ENCODE measurements at places on chromosomes 13 and 19.
A peak's percentile ranks its signal among the peaks of the same experiment; 100 is the strongest.

DNA sequence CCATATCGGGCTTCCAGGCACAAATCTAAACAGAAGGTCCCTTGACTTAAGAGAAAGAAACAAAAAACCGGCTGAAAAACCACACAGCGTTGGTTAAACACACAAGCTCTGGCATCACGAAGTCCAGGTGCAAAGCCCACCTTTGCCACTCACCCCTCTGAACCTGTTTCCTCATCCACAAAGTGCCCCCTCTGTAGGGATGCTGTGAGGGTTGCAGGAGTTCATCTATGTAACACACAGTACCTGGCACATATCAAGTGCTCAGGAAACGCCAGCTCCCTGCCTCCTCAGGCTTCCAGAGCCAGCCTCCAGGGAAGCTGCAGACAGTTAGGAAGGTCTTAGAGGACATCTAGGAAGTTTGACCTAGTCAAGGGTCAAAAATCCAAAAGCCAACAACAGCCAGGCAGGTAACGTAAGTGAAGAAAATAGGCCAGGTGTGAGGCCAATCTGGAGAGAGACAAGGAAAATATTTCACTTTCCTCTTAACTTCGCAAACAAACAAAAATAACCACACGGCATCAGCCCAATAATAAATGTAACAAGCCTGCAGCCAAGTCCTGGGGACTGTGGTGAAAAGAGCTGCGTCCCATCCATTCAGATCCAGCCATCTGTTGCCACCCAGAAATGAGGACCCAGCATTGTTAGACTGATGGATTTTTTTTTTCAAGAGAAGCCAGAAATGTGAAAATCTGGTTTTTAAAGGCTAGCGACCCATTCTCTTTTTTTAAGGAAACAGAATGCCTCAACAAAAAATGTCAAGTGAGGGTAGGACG is 10.0 kb downstream of the KDELR1 start:
- DNase-seq: no peak

DNA sequence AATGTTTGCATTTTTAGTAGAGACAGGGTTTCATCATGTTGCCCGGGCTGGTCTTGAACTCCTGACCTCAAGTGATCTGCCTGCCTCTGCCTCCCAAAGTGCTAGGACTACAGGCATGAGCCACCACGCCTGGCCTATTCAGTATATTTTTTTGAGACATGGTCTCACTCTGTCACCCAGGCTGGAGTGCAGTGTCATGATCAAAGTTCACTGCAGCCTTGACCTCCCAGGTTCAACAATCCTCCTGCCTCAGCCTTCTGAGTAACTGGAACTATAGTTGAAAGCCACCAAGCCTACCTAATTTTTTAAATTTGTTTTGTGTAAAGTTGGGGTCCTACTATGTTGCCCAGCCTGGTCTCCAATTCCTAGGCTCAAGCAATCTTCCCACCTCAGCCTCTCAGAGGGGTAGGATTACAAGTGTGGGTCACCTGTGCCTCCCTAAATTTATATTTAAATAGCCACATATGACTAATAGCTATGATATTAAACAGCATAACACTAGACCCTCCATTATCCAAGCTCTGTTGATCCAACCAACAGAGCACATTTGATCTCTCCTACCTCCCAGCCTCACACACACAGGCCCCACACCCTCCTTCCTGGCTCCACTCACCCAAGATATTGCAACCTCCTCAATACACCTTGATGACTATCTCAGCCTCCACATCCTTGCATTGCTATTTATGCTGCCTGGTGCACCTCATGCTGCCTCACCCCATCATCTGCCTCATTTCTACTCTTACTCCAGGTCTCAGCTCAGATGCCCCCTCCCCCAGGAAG is 2.1 kb upstream of the CEACAM19 start:
- no peak for DNase-seq

DNA sequence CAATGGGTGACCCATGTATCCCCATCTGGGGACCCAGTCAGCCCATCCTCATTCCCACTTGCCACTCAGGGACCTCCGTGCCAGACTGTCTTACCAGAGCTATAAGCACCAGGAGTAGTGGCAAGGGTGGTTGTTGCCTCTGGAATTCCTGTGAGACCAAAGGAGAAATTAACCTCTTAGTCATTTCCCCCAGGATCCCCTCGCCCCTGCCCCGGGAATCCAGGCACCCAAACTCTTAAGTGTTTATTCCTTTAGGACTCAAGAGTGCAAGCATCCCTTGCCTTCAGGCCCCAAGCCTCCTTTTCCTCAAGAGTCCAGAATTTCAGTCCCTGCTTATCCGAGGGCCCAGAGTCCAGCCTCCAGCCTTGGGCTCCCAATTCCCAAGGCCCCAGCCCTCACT is 9.2 kb downstream of the NTN5 start:
- DNase-seq: no peak

GRCh38 chr13:111382877-111383276 is 62.4 kb downstream of the TEX29 start:
- DNase-seq: no peak

GRCh38 chr13:44955406-44955805 is 33.9 kb downstream of the NUFIP1 start:
- DNase-seq: no peak

GRCh38 chr13:97242755-97243497 is 20.8 kb downstream of the MBNL2 start:
- DNase-seq: no peak

DNA sequence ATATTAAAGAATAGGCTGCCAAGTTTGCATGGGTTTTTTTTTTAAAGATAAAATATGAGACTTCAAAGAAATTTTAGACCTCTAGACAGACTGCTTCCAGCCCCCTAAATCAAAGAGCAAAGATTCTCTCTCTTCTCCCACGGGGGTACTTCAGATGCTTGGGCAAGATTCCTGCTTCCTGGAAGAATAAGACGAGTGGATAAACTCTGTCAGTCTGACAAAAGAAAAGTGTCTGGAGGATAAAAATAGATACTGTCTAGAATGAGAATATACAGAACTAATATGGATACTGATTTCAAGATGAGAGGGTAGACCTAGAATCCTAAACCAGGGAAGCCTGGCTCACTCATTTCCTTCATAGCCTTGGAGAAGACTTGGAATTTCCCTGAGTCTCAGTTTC is 435.1 kb downstream of the FOXO1 start:
- DNase-seq: no peak

DNA sequence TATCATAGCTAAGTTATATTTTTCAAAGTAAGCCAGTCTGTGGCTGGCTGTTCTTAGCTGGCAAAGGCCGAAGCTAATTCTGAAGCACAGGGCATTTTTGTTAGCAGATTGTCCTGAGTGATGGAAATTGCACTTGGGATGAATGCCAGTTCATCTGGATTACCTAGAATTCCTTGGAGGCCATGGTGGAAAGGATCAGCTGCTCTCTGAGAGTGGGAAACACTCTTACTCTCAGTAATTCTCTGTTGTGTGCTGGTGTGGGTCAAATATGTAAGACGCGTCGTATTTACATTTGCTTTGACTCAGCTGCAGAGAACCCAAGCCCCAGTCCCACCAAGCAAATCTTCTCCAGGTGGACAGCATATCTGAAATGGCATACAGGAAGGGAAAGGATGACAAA is 60.7 kb upstream of the C1QTNF9B start:
- no peak for DNase-seq

GRCh38 chr13:31261241-31261640 is 61.5 kb downstream of the B3GLCT start:
- DNase-seq: no peak

DNA sequence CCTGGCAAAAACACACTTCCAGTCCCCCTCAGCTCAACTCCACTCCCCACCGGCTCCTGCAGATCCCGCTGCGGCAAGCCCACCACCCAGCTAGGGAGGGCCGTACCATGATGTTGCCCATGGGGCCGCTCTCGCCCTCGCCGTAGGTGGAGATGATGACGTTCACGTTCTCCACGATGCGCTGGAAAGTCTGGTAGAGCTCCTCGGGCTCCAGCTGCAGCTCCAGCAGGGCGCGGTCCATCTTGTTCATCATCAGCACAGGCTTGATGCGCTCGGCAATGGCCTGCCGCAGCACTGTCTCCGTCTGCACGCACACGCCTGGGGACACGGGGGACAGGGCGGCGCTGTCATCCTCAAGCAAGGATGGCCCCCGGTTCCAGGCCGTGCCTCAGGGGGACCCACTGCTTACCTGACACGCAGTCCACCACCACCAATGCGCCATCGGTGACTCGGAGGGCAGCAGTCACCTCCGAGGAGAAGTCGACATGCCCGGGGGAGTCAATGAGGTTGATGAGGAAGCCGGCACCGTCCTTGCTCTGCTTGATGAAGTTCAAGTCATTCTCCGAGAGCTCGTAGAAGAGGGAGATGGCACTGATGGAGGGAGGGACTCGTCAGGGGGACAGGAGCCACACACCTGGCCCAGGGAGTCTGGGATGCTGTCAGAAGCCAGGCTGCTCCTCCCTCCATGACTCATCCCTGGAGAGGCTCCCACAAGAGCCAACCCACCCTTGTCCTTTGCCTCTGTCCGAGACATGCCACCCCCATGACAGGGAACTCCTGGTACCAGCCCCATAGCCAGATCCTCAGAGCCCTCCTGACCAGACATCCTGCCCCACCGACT is 2.3 kb downstream of the EEF2 start:
- no peak for DNase-seq

GRCh38 chr13:98941536-98941935 is 36.3 kb downstream of the DOCK9 start:
- DNase-seq: no peak

GRCh38 chr19:1862424-1863327 is 703 bp downstream of the KLF16 start:
- peak; percentile 40 for DNase-seq

DNA sequence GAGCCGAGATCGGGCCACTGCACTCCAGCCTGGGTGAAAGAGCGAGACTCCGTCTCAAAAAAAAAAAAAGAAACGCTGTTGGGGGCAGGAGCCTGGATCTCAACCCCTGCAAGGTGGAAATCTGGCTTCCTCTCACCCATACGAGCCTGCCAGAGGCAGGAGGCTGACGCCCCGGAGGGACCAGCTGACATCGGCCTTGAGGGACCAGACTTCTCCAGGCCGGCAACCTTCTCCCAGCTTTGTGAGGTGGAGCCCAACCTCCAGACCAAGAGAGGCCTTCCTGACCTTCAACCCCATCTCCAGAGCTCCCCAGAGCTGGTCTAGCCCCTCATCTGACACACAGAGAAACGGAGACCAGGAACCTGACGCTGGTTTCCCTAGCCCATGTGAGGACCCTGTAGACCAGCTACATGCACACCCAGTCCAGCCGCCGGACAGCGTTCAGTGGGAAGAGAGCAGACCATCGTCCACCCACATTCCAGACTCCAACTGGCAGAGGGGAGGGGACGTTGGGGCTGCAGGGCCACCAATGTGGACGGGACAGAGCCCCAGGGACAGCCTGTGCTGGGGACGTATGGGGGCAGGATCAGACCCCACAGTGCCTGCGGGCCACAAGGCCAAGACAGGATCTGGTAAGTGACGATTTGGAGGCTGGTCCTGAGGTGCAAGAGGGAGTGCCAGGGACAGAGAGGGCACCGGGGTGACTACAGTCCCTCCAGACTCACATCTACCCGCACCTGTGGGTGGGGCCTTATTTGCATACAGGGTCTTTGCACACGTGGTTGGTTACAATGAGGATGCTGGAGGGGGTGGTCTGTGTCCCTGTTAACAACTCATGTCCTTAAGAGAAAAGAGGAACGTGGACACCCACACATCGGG is 11.4 kb downstream of the SBNO2 start:
- DNase-seq: no peak

DNA sequence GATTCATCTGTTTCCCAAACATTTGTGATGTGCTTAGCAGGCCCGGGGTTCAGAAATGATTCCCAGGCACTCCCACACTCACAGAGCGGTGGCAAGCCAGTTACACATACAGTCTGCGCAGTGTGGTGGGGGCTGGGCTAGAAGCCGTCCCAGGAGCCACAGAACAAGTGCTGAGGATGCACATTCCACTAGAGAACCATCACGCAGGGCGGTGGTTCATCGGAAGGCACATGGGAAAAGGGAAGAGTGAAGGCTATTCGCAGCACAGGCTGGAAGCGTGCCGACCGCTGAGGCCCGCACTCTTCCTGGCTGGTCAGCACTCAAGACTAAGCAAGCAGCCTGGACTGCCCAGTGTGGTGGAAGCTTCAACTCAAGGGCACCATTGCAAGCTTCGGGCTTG is 126.3 kb upstream of the SLC7A1 start:
- DNase-seq: no peak

DNA sequence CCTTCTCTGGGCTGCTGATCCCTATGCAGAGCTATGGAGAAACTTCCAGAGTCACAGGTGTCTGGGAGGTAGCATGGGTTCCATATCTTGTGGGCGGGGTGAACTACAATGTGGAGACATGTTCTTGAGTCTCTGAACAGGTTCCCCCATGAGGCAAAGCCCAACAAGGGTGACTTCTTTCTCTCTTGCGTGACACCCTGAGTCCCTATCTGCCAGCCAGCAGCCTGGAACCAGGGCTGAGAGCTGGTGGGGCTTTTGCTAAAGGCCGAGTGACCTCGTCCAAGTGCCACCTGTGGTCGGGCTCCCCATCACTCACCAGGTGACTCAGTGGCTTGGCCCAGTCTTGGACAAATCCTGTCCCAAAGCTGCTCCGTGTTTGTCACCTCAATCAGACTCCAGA is 88.0 kb upstream of the ZNF536 start:
- DNase-seq: no peak

- no peak for DNase-seq
Observed at GRCh38 chr19:46049597-46049996, 8.8 kb upstream of the IGFL4 start.

- no peak for DNase-seq
Observed at GRCh38 chr19:6687114-6687513, 17.2 kb upstream of the TNFSF14 start.

- no peak for DNase-seq
Observed at GRCh38 chr13:44903574-44903985, 85.7 kb downstream of the NUFIP1 start.

GRCh38 chr19:18225355-18225701 is 910 bp downstream of the PDE4C start:
- DNase-seq: no peak

DNA sequence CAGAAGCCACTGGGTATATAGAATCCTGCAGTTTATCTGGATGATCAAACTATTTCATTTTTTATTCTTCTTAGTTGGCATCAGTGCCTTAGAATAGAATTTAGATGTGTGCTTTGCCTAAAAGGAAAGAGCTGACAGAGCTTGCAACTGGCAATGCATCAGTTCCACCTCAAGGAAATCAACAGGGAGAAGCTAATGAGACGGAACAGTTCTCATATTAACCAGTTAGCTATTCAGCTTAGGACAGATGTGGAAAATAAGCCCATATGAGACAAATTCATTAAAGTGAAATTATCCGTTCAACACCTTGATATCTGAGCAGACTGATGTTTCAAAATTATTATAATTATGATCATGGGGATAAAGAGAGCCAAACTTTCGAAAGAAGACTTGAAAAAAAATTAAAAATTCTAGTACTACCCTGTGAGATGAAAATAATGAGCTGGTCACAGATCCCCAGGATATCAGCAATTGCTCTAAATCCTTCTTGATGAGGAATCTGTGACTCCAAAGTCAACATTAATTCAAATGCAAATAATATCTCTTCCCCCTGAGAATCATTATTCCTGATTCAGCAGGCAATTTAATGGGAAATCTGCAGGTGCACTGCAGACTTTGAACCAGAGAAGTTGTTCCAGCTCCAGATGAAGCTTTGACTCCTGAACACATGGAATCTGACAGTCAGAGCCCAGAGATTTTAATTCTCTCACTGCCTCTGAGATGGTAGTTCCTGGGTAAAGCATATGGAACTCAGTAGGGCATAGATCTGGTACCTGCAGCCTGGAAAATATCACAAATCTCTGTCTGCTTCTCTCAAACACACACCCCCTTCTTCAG is 486.8 kb downstream of the FOXO1 start:
- no peak for DNase-seq

- DNase-seq: peak; percentile 31
Observed at GRCh38 chr19:12052497-12053169, at the start of gene ZNF878. TSS of gene ZNF878 (minus strand) at chr19:12052961. CDS start at chr19:12052801, 160 bp downstream.
